ENCODE measurements at places on chromosomes 16 and 17.
A peak's percentile ranks its signal among the peaks of the same experiment; 100 is the strongest.

- DNase-seq = no peak
Measured at GRCh38 chr17:2379489-2380225, 21.2 kb downstream of the MNT start.

DNA sequence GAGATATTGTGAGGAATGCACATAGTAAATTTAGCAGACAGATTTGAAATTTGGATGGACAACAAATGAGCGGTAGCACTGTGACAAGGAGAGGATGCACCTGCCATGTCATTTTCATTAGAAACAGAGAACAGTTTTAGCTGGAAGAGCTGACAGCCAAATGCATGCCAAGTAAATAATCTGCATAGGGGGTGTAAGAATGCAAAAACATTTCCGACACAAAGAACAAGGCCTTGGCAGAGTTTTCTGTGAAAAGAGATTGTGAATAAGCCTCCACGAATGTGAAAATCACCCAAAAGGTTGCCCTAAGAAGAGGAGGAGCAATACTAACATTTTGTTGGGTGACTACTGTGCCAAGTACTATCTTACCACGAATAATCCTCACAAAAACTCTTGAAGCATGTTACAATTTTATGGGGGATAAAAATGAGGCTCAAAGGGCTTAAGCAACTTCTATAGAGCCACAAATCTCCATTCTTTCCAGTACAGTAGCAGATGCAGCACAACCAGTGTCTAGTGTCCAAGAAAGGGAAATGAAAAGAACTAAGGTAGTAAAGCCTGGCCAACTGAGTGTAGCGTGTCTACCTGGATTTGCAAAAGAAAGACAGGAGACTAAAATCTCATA is 28.3 kb downstream of the TMEM100 start:
- DNase-seq = no peak

GRCh38 chr17:58268774-58269556 is 11.8 kb downstream of the MPO start:
- DNase-seq = no peak

DNA sequence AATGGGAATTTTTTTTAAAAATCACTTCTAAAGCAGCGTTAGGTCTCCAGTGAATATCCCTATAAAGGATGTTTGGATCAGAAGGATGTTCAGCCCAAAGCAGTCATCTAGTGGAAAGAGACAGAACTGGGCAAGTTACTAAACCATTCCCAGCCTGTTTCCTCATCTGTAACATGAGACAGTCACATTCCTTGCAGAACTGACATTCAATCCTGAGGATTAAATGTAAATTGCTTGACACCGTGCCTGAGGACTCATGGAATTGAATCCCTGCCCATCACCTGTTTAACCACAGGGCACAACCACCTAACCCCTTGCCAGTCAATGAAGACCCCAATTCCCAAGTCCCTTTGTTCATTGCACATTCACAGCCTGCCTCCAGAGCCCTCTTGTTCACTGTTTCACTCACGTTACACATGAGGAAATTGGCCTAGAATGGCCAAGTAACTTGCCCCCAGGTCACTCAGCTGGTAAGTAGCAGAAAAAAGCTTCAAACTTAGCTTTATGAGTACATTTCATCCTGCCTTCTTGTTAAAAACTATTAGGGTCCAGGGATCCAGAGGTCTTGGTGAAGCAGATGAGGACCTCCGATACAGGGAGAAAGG is 1.4 kb downstream of the CMTM2 start:
- DNase-seq = peak; percentile 61

DNA sequence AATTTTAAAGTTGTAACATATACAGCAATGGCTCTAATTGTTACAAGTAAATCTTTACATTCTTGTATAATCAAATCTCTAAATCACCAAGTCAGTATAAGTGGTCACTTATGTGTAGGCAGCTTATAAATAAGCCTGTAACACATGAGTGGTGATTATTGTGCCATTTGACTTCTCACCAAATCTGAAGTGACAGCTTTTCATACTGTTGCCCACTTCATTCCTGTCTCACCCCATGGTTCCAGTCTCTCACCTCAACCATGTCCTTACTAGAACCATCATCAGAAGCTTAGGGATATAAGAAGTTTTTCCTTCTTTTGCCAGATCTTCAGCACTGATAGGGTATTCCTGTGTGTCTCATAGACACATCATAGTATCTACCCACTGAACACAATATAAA is 23.5 kb downstream of the TNRC6A start:
- DNase-seq = peak; percentile 80

GRCh38 chr17:15134363-15134762 is 130.8 kb downstream of the PMP22 start:
- DNase-seq = no peak

GRCh38 chr17:40443988-40444899 is 994 bp downstream of the IGFBP4 start:
- DNase-seq = no peak

Data from NCI-H524 (cell line).